ENCODE measurements at places on chromosomes 12 and 14.

DNA sequence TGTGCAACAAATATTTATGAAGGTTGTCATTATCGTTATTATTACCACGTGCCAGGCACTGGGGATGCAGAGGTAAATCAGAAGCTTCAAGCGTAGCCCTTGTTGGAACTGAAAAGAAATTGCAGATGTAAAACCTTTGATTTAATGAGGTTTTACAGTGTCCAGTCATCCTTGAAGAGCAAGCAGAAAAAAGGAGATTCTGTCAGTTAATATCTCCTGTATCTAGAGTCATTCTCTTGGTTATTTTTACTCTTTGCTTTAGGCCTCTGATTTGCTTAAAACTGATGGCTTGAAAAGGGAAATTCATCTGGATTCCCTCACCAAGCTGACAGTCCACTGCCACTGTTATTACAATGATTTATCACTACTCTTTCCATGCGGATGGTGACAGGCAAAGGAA, 179.3 kb downstream of the GALC start:
- H3K27ac ChIP-seq = no peak overlapping the region
- no peak for DNase-seq
- H3K36me3 ChIP-seq = no peaks in the 10 kb centered on the region

DNA sequence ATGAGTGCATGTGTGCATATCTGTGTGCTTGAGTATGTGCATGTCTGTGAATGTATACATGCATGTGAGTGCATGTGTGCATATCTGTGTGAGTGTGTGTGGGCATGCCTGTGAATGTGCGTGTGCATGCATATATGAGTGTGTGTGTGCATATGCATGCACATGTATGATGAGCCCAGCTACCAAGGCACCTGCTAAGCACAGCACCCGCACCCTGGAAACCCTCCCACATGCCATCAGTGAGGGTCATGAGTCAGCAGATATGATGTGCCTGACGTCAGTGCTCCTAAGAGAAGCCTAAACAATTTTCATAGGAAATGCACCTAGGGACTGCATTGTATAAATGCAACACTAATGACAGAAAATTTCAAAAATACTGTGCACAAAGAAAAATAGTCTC, 151.1 kb downstream of the KIF26A start:
- H3K27me3 ChIP-seq = peaks cover 35% of the 10 kb centered on the region
- no peak for DNase-seq
- H3K4me3 ChIP-seq = no peak overlapping the region
- no peak overlapping the region for H3K27ac ChIP-seq
- H3K36me3 ChIP-seq = no peaks in the 10 kb centered on the region

- H3K4me1 ChIP-seq = no peaks in the 10 kb centered on the region
- H3K4me3 ChIP-seq = no peak overlapping the region
- no peak for DNase-seq
- H3K27ac ChIP-seq = no peak overlapping the region
- H3K36me3 ChIP-seq = no peaks in the 10 kb centered on the region
- H3K27me3 ChIP-seq = peaks cover 4% of the 10 kb centered on the region
These were observed 42.5 kb downstream of the SLC2A13 start for GRCh38 chr12:40063414-40063813.

- no peak overlapping the region for H3K4me3 ChIP-seq
- DNase-seq = no peak
- no peaks in the 10 kb centered on the region for H3K36me3 ChIP-seq
- H3K27me3 ChIP-seq = peaks cover 3% of the 10 kb centered on the region
These were observed 11.5 kb downstream of the ISCA2 start for GRCh38 chr14:74504874-74505720.

DNA sequence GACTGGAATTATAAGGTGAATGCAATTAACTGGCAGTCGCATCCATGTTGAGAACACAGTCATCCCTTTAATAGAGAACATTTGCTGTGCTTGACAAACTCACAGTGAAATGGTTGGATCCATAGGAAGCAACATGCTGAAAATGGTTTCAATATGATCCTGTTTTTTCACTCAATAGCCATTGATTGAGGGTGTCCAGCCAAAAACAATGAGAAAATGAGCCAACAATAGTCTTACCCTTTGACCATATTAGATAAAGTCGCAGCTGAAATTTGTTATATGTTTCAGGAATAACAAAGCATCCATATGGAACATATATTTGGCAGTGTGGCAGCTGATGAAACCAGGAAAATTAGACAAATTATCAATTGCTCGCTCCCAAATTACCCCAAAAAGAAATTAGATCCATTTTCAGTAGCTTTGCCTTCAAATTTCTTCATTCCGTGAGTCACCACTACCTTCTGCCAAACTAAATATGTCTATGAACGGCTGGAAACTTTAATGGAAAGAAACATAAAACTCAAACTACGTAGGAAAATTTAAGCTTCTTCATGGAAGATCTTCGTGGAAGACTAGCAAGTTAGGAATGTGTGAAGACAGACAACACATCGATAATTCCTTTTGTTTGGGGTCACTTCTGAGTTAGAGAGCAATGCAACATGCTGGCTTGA, 17.4 kb downstream of the IGF1 start:
- H3K36me3 ChIP-seq = no peaks in the 10 kb centered on the region
- H3K4me1 ChIP-seq = peaks cover 14% of the 10 kb centered on the region
- H3K4me3 ChIP-seq = no peak overlapping the region
- DNase-seq = no peak
- H3K27me3 ChIP-seq = peaks cover 3% of the 10 kb centered on the region

DNA sequence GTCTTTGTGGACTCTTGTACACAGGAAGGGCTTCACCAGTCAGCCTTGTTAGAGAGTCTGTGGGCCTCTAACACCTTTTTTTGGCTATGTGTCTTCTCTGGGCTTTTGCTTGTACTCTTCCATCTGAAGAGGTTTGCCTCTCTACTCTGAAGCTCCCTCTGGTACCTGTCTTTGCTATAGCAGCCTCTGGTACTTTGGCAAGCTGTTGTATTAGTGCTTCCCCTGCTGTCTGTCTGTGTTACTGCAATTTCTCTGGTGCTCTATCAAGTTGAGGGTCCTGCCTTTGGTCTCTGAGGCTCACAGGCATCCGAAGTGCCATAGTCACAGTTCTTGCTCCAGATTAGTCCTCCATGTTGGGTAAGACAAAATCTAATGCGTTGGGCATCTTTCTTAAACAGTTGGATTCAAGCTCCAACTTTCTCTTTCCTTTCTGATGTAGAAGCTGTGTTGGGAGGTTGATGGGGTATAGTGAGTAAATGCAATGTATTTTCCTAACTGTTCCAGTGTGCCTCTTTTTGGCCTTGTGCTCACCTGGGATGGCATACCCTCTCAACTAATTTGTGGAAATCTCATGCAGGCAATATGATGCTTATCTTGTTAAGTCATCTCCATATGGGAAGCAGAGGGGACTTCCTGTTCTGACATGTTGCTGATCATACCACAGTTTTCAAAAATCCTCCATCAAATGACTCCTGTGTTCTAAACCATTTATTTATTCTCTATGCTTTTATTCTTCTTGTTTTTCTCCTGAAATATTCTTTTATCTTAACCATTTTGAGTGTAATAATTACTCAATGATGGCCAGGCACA, 88.8 kb downstream of the ATF7IP start:
- peak overlapping the region; percentile 66 for H3K27ac ChIP-seq
- peaks cover 25% of the 10 kb centered on the region for H3K4me1 ChIP-seq
- peak; percentile 9 for DNase-seq
- no peak overlapping the region for H3K4me3 ChIP-seq
- peaks cover 79% of the 10 kb centered on the region for H3K36me3 ChIP-seq

DNA sequence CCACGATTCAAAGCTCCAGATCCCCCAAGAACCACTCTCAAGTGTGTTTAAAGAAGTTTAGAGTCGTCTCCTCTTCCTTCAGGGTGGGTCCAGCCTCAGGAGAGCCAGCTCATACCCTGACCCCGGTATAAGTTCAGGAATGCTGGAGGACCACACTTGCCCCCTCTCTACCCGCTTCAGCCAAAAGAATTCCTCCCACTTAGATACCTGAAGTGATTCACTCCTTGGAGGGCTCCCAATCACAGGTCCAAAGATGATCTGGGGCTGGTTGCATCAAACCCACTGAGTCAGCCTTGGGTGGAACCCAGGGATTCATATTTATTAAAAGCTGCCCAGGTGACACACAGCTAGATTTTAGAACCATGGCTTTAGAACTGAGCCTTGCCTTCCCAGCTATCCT, 133.5 kb upstream of the PARP11 start:
- no peaks in the 10 kb centered on the region for H3K36me3 ChIP-seq
- no peak for DNase-seq
- H3K4me1 ChIP-seq = peaks cover 28% of the 10 kb centered on the region
- H3K27ac ChIP-seq = no peak overlapping the region

GRCh38 chr12:113464852-113465719, 6.6 kb downstream of the LHX5 start:
- H3K4me1 ChIP-seq = peaks cover 33% of the 10 kb centered on the region
- H3K4me3 ChIP-seq = peak overlapping the region; percentile 61
- peaks cover 99% of the 10 kb centered on the region for H3K27me3 ChIP-seq
- DNase-seq = no peak
- no peak overlapping the region for H3K27ac ChIP-seq

DNA sequence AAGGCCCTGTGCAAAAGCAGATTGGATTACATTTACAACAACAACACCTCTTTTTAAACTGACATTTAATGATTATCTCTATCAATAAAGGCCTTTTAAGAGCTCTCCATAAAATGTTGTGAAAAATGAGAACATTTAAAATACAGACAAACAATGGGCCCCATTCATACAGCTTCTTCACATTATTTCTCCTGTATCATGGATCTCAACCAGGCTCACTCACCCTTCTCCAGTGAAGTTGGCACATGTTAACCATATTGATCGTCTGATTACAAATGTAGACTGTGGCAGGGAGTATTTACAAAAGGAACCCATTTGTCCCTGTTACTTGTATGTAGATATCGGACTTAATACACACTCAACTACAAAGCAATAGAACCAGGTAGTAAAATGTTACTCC, 220.2 kb upstream of the BTG1 start:
- H3K36me3 ChIP-seq = no peaks in the 10 kb centered on the region
- H3K27ac ChIP-seq = no peak overlapping the region
- peaks cover 4% of the 10 kb centered on the region for H3K27me3 ChIP-seq
- no peak for DNase-seq
- no peak overlapping the region for H3K4me3 ChIP-seq
- H3K4me1 ChIP-seq = peaks cover 47% of the 10 kb centered on the region

DNA sequence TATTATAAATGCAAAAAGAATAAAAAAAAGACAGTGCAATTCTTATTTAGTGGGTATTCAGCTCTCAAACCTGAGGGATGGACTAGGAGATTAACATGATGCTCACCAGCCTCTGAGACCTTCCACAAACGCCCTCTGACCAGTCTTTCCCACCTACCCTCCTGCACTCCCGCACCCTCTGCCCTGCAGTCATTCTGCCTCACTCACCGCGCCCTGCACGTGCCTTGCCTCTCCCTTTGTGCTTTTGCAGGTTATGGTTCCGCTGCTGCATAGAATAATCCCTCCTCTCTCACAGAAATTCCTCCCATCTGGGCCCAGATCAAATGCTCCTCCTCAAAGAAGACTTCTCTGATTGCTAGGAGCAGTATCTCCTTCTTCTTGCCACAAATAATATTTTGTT, 28.5 kb upstream of the TMCC3 start:
- no peak overlapping the region for H3K4me3 ChIP-seq
- H3K27me3 ChIP-seq = no peaks in the 10 kb centered on the region
- H3K36me3 ChIP-seq = peaks cover 12% of the 10 kb centered on the region
- H3K27ac ChIP-seq = no peak overlapping the region
- H3K4me1 ChIP-seq = peaks cover 68% of the 10 kb centered on the region

DNA sequence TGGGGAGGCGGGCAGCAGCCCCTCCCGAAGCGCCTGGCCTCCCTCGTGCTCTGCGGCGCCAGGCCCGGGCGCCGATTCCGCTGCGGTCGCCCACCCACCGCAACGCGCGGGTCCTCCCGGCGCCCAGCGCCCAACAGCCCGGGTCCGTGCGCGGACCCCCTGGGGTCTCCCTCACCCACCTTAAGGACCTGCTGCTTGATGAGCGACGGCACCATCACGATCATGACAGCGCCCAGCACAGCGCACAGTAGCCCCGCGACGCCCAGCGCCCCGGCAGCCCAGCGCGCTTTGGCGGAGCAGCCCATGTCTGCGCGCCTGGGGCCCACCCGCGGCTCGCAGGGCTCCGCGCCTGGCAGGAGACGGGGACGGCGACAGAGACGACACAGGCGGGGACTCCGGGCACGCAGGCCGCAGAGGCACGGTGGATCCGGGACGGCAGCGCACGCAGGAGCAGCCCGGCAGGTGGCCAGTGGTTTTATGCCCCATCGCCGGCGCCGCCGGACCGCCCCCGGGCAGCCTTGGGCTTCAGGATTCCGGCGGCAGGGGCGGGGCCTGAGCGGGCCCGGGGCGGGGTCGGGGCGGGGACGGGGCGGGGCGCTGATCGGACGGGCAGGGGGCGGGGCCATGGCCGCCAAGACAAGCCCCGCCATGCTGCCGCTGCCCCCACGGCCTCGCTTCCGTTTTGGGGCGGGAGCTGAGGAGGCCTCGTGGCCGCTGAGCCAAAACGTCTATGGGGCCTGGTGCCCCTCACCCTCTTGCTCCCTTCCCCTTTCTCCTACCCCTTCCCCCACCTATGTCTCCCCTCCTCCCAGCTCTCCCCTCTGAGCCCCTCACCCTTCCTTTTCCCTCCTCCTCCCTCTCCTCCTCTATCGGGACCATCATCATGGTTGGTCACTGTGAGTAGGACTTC, at the start of gene SCARB1:
SCARB1 (minus strand) TSS at position 449 of the 910 bp plus-strand sequence; CDS start at position 305, 144 bp downstream.
- peak within 1 kb of the TSS; percentile 79 for H3K4me3 ChIP-seq
- peaks cover 33% of the 10 kb centered on the region for H3K4me1 ChIP-seq
